Kidney (tissue), 22 donors: ENCODE measurements at places on chromosomes 7 and 10. TPM values are rescaled to one million over a fixed set of nuclear protein-coding genes. Genes with fewer than 3 reads are reported as not detected.
A peak's percentile ranks its signal among the peaks of the same experiment; 100 is the strongest.

GRCh38 chr7:6393667-6394056 lies 54.1 kb downstream of the DAGLB start:
- H3K36me3 ChIP-seq: peaks cover 4% of the 10 kb centered on the region
- H3K4me3 ChIP-seq: no peak overlapping the region
- no peaks in the 10 kb centered on the region for H3K27me3 ChIP-seq
- no peaks in the 10 kb centered on the region for H3K4me1 ChIP-seq
- no peak for DNase-seq

The IMPDH1 gene
- 40.3 TPM for total RNA-seq

- no peak overlapping the region for H3K27ac ChIP-seq
- no peak overlapping the region for H3K4me3 ChIP-seq
- DNase-seq: peak; percentile 73
- H3K27me3 ChIP-seq: no peaks in the 10 kb centered on the region
- no peaks in the 10 kb centered on the region for H3K36me3 ChIP-seq
These were observed 252.2 kb downstream of the ELFN1 start for GRCh38 chr7:1922071-1922869.

The COMTD1 gene
- 26.6 TPM for total RNA-seq

- peak overlapping the region; percentile 81 for H3K27ac ChIP-seq
- DNase-seq: no peak
- H3K36me3 ChIP-seq: peaks cover 2% of the 10 kb centered on the region
These were observed 38.2 kb upstream of the PFKFB3 start for GRCh38 chr10:6164271-6165095.

DNA sequence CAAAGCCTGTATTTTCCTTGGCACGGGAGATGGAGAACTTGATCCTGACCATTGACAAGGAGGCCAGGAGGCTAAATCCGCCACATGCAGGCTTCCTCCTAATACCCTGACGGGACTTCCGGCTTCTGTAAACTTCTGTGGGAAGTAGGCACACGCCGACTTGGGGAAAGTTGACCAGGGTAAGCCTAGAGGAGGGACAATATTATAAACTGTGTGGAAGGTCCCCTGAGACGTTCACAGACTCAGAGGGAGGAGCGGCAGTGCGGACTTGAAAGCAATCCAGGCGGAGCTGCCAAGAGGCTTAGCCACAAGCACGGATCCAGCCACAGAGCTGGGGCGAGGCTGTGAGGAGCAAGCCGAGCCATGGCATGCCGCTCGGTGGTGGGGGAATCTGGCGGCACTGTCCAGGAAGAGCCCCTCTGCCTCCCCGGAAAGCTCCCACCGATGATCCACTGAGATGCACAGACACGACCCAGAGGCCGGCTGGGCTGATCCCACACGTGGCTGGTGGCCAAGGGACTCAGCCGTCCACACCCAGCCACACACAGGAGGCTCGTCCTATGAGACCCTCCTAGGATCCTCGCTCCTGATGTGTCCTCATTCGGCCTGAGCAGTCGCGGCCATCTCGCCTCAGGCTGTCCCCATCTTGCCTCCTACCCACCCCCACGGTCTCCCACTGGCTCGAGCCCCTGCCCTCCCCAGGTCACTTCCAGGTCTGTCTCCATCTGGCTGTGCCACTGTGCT lies 40.0 kb upstream of the INSIG1 start:
- H3K4me3 ChIP-seq: no peak overlapping the region
- no peaks in the 10 kb centered on the region for H3K36me3 ChIP-seq
- peak overlapping the region; percentile 63 for H3K27ac ChIP-seq

DNA sequence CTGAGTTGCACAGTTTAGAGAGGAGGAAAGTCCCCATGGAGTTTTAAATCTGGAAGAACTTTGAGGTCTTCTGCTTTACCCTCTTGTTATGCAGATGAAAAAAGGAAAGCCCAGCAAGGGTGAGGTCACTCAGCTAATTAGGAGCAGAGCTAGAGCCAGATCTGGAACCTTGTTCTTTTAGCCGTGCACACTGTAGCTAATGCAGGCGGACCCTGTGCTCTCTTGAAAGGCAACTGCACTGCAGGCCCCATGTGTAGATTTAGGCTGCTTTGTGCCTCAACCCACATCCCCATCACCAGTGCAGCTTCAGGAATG lies 63.4 kb downstream of the SYPL1 start:
- no peak for DNase-seq
- peak overlapping the region; percentile 47 for H3K27ac ChIP-seq
- H3K4me3 ChIP-seq: no peak overlapping the region
- H3K36me3 ChIP-seq: no peaks in the 10 kb centered on the region
- peaks cover 30% of the 10 kb centered on the region for H3K4me1 ChIP-seq
- no peaks in the 10 kb centered on the region for H3K27me3 ChIP-seq

DNA sequence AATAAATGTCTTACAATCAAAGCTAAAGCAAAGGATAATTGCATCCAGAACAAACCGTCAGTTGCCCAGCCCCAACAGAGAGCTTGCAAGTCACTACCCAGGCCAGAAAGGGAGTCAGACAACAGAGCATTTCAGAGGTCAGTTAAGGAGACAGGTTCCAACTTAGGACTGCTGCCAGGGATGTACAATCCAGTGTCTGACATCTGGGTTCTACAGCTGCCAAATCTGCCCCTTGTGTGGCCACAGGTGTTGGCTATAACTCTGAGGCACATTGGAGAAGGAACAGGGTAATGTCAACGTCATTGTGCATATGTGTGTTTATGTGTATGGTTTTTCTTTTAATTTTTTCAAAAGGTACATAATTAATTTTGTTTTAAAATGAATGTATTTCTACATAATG lies 85.2 kb upstream of the GLCCI1 start:
- H3K27ac ChIP-seq: no peak overlapping the region
- no peaks in the 10 kb centered on the region for H3K27me3 ChIP-seq
- H3K4me1 ChIP-seq: no peaks in the 10 kb centered on the region
- no peak for DNase-seq
- H3K4me3 ChIP-seq: no peak overlapping the region
- no peaks in the 10 kb centered on the region for H3K36me3 ChIP-seq

GRCh38 chr7:55244006-55244745 lies 121.0 kb upstream of the LANCL2 start:
- H3K36me3 ChIP-seq: no peaks in the 10 kb centered on the region
- H3K27me3 ChIP-seq: no peaks in the 10 kb centered on the region
- H3K27ac ChIP-seq: no peak overlapping the region
- H3K4me3 ChIP-seq: no peak overlapping the region
- DNase-seq: no peak

DNA sequence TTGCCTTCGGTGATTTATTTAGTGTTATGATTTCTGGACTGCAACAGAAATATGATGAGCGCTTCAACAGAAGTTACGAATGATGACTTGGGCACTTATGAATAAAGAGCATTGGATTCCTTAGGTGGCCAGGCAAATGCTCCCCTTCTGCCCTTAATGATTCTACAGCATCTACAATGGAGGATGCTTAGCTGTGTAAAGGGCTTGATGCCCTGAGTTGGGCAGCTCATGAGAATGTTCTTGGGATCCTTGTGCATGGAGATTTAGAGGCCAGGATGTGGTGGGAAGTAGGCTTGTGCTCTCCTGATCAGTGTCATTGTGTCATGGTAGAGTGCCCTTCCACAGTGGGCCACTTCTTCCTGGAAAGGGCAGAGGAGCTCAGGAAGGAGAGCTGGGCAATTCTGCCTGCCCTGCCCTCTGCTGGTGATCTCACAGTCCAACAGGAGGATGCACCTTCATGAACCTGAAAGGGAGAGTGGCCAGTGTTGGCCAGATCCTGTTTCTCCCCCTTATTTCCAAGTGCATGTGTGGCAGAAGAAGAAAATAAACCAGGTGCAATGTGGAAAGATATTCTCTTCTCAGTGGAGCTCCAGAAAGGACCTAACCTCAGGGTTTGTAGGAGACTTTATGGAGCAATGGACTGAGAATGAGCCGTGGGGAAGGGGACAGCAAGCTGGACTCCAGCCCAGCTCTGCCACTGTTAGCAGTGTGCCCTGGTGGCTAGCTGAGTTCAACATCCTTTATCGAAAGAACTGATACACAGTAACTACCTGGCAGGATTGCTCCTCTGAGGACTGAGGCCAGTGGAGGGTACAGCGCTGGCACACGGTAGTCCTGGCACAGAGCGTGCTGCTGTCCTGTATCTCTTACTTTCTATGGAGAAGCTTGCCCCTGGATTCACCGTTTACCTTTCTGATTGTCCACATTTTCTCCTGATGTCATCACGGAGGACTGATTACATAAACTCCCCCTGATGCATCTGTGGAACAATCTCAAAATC lies 182.9 kb downstream of the BMPER start:
- DNase-seq: no peak
- no peak overlapping the region for H3K27ac ChIP-seq
- no peaks in the 10 kb centered on the region for H3K27me3 ChIP-seq
- H3K4me1 ChIP-seq: no peaks in the 10 kb centered on the region

DNA sequence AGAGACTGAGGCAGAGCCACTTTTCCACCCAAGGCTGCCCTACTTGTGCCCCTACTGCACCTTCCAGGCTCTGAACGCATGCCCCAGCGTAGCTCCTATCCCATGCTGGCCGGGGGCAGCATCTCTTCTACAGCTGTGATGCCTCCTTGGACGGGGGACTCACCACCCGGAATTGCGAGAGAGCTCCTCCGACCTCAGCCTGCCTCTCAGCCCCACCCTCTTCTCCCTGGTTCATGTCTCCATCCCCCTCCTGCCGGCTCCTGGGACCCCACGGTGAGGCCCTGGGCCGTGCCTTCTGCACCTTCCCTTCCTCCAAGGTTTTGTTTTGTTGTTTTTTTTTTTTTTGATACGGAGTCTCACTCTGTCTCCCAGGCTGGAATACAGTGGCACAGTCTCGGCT lies 112.4 kb downstream of the MICALL2 start:
- no peak for DNase-seq
- H3K4me1 ChIP-seq: no peaks in the 10 kb centered on the region
- H3K27me3 ChIP-seq: no peaks in the 10 kb centered on the region

The CCM2 gene
- total RNA-seq: 35.0 TPM

The KLHL7 gene
- 20.6 TPM for total RNA-seq

The PRSS37 gene
- total RNA-seq: not detected

DNA sequence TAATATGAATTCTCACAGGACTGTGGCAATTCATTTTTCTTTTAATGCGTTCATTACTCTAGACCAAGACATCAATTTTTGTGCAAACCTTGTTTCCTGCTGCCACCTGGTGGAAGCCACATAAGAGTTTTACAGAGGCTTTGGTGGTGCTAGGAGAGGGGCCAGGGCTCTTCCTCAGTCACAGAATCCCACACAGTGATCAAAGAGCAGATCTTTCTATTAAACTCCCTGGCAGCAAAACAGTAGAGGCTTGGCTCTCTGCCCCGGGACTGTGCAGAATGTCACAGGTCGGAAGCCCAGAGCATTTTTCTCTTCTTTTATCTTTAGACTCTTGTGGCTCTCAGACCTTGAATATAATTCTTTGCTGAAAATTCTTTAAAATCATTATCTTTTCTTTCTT lies 506.4 kb upstream of the C7orf33 start:
- no peaks in the 10 kb centered on the region for H3K36me3 ChIP-seq
- H3K4me1 ChIP-seq: no peaks in the 10 kb centered on the region
- no peak for DNase-seq
- no peak overlapping the region for H3K27ac ChIP-seq
- H3K4me3 ChIP-seq: no peak overlapping the region
- no peaks in the 10 kb centered on the region for H3K27me3 ChIP-seq

The CDHR1 gene
- 1.1 TPM for total RNA-seq

DNA sequence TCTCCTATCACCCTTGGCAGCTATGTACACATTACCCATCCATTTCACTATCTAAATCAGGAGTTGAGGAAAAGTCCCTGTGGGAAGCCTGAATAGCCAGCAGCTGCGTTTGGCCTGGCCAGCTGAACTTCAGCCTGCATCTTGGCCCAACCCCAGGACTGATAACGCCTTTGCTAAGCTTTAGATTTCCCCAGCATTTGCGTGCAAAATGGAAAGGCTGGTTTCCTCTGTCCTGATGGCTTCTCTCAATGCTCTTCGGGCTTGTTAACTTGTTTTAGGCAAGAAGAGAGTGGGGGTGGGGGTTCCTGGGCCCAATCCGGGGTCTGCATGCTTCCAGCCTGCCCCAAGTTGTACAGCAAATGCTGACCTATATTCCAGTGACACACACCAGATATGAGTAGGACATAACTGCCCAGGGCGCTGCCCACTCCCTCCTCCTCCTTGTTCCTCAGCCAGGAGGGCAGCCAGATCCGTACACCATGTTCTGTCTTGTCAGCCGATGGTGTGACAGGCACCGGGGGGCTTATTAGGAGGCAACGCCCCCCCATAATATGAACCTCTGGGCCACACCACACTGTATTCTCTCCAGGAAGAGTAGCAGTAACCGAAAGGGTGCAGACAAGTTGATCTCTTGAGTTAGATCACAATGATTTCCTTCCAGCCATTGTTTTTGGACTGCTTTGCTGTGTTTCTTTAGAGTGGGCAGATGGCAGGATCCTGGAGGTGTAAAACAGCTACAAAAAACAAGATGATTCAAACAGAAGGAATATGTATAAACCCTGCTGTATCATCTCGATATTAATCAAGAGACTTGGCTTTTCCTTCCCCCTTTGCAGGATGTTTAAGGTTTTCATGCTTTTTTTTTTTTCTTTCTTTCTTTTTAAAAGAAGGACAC lies 339.0 kb downstream of the RNLS start:
- no peaks in the 10 kb centered on the region for H3K36me3 ChIP-seq
- no peaks in the 10 kb centered on the region for H3K27me3 ChIP-seq
- peaks cover 4% of the 10 kb centered on the region for H3K4me1 ChIP-seq
- no peak overlapping the region for H3K4me3 ChIP-seq
- no peak for DNase-seq
- peak overlapping the region; percentile 13 for H3K27ac ChIP-seq
